ENCODE measurements at places on chromosomes 1 and 21.

GRCh38 chr1:173549813-173550212, 53.1 kb downstream of the SLC9C2 start:
- no peak for DNase-seq

GRCh38 chr1:93765099-93765498, 83.5 kb upstream of the BCAR3 start:
- no peak for DNase-seq

- DNase-seq: no peak
These were observed 22.6 kb downstream of the ZBTB17 start for GRCh38 chr1:15953294-15953771.

GRCh38 chr1:230186874-230187273, 119.8 kb downstream of the GALNT2 start:
- DNase-seq: no peak

DNA sequence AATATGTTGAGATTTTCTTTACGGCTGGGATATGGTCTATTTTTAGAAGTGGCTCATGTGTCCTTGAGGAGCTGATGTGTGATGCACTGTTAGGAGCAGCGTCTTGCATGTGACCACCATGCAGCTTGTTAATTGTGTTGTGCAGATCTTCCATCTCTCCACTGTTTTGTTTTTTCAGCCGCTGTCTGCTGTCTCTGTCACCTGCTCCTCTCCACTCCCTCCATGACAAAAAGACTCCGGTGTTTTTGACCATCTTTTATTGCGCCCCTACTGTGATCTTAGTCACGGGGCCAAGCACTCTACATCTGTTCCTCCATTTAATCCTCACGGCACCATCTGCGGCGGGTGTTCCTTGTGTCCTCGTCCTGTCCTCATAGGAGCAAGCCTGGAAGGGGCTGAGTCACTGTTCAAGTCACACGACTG, 51.8 kb downstream of the ADARB1 start:
- no peak for DNase-seq
